ENCODE measurements at places on chromosomes 1 and 21. TPM values are rescaled to one million over a fixed set of nuclear protein-coding genes. Genes with fewer than 3 reads are reported as not detected.
A peak's percentile ranks its signal among the peaks of the same experiment; 100 is the strongest.

The FAM163A gene
- 0.07 TPM for total RNA-seq

DNA sequence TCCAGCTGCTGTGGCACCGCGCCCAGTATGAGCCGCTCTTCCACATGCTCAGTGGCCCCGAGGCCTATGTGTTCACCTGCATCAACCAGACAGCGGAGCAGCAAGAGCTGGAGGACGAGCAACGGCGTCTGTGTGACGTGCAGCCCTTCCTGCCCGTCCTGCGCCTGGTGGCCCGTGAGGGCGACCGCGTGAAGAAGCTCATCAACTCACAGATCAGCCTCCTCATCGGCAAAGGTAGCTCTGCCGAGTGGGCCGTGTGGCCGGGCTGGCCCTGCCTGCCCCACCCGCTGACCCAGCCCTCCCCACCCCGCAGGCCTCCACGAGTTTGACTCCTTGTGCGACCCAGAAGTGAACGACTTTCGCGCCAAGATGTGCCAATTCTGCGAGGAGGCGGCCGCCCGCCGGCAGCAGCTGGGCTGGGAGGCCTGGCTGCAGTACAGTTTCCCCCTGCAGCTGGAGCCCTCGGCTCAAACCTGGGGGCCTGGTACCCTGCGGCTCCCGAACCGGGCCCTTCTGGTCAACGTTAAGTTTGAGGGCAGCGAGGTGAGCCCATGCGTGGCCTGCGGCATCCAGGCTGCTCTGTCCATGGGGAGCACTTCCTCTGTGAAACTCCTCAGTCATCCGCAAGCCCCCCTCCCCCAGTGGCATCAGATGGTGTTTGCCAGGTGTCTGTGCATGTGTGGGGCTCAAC, 64.2 kb downstream of the PIK3CD start:
- H3K4me3 ChIP-seq = no peak overlapping the region
- H3K36me3 ChIP-seq = peaks cover 6% of the 10 kb centered on the region
- no peak for DNase-seq
- H3K27ac ChIP-seq = no peak overlapping the region
- H3K4me1 ChIP-seq = peaks cover 37% of the 10 kb centered on the region

GRCh38 chr1:200445213-200445612, 35.4 kb upstream of the ZNF281 start:
- H3K4me1 ChIP-seq = peaks cover 13% of the 10 kb centered on the region
- H3K4me3 ChIP-seq = no peak overlapping the region
- DNase-seq = no peak
- H3K36me3 ChIP-seq = peaks cover 29% of the 10 kb centered on the region
- H3K27ac ChIP-seq = no peak overlapping the region
- no peaks in the 10 kb centered on the region for H3K27me3 ChIP-seq

DNA sequence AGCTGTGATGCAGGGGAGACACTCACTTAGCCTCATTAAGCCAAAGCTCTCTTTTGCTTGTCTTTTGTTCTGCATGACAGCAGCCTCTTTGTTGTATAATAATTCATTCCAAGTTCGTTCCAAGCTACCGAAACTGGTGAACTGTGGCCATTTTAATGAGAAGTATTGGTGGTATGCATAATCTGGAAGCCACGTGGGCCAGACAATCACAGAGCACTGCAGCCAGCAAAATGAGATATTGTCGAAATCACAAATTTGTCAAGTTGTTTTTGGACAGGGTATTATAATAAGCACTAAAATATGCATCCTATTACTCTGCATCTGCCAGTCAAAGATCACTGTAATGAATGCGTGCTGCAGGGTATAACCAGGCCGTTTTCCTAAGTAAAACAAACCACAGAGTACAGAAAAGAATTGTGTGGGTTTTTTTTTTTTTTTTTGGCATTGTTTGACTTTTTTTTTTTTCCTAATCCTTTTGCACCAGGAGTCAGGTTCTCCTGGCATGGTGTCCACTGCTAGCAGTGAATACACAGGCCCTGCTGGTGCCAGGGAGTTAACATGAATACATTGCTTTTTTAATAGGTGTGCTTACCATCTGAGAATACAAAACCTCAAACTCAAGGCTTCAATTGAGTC, 423.9 kb downstream of the PTBP2 start:
- H3K4me3 ChIP-seq = no peak overlapping the region
- H3K27ac ChIP-seq = no peak overlapping the region
- no peaks in the 10 kb centered on the region for H3K4me1 ChIP-seq
- no peaks in the 10 kb centered on the region for H3K36me3 ChIP-seq

DNA sequence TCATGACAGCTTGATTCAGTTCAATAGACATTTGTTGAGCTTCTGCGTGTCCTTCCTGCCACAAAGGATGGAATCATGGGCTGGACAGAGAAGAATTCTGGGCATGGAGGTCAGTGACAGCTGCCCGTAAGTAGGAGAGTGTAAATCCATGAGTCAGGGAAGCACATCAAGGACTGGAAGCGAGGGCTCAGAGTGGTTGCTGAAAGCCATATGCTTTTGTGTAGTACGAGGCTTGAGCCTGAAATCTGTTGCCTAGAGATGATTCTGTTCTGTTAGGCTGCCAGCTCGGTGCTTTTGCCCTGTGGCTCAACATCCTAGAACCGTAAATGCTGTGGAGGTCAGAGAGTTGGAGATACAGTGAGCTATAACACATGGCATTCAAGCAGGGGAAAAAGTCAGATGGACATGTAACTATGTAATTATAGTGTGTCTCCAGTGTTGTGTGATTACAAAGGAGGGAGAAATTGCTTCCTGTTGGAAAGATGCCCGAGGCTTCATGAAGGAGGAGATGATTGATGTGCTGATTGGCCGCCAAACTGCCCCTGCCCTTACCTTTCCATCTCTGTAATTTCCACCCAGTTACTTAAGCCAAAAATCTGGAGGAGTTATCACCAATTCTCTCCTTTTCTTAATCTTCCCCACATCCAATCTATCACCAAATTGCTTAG, 92.8 kb upstream of the CACNA1E start:
- no peak overlapping the region for H3K27ac ChIP-seq
- peaks cover 5% of the 10 kb centered on the region for H3K4me1 ChIP-seq
- H3K36me3 ChIP-seq = no peaks in the 10 kb centered on the region
- no peak overlapping the region for H3K4me3 ChIP-seq

GRCh38 chr1:65265296-65265650, 44.1 kb upstream of the DNAJC6 start:
- H3K4me3 ChIP-seq = peak overlapping the region; percentile 93
- no peak for DNase-seq
- H3K27me3 ChIP-seq = peaks cover 12% of the 10 kb centered on the region
- no peaks in the 10 kb centered on the region for H3K36me3 ChIP-seq

GRCh38 chr1:86419277-86419903, 4.6 kb upstream of the CLCA2 start:
- no peak overlapping the region for H3K27ac ChIP-seq
- H3K36me3 ChIP-seq = no peaks in the 10 kb centered on the region

DNA sequence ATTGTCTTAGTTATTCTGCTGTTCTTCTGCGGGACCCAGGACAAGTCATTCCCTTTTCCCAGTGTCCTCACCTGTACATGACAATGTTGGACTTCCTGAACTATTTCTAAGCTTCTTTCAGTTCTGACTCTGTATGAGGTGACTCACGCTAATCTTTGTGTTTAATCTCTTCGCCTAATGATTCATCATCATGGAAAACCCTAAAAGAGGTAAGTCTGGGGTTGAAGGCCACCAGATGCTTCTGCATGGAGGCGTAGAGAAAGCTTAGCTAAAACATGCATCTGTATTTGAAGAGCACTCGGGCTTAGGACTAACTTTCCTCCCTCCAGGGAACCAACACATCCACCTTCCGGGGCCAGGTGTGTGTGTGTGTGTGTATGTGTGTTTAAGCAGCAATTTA, 7.4 kb downstream of the SPRR5 start:
- no peak overlapping the region for H3K27ac ChIP-seq
- DNase-seq = no peak
- H3K4me1 ChIP-seq = no peaks in the 10 kb centered on the region
- no peak overlapping the region for H3K4me3 ChIP-seq
- H3K36me3 ChIP-seq = no peaks in the 10 kb centered on the region

GRCh38 chr1:215665215-215665614, 98.1 kb downstream of the KCTD3 start:
- H3K27me3 ChIP-seq = no peaks in the 10 kb centered on the region
- no peak overlapping the region for H3K4me3 ChIP-seq
- H3K36me3 ChIP-seq = no peaks in the 10 kb centered on the region
- peaks cover 51% of the 10 kb centered on the region for H3K4me1 ChIP-seq
